ENCODE measurements at places on chromosomes 3 and 15.

- peak; percentile 44 for DNase-seq
Measured at GRCh38 chr15:41894251-41894790, 468 bp upstream of the SPTBN5 start.

GRCh38 chr3:190339130-190339529, 16.9 kb upstream of the CLDN1 start:
- peak; percentile 31 for DNase-seq

DNA sequence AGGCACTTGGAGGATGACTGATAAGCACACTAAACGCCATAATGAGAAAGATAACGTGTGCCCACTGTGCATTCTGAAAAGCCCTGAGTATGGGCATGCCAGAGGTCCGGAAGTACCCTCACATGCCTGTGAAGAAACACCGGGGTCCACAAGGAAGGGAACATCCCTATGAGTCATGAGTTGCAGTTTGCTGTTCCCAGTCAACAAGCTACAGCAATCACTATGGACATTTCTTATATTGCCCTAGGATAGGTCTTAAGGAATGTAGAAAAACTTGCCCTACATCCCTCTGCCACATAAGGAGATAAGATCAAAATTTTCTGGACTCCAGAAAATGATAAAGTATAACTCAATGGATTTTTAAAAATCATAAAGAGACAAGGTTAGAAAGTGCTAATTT, 9.9 kb downstream of the MB21D2 start:
- DNase-seq, result no peak

DNA sequence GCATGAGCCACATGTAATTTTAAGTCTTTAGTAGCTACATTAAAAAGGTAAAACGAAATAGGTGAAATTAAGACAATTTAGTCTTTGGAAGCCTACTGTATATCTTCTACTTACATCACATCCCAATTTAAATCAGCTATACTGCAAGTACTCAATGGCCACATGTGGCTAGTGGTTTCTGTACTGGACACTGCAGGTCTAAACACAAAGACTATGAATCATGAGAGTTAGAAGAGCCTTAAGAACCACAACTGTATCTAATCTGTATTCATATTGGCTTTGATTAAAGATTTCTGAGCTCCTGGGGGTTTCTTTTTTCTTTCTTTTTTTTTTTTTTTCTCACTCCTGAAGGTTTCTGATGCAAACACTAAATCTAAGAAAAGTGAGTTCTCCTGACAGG, 2.3 kb upstream of the EIF1B start:
- DNase-seq, result no peak

GRCh38 chr15:49199666-49200065, 29.6 kb downstream of the GALK2 start:
- no peak for DNase-seq

DNA sequence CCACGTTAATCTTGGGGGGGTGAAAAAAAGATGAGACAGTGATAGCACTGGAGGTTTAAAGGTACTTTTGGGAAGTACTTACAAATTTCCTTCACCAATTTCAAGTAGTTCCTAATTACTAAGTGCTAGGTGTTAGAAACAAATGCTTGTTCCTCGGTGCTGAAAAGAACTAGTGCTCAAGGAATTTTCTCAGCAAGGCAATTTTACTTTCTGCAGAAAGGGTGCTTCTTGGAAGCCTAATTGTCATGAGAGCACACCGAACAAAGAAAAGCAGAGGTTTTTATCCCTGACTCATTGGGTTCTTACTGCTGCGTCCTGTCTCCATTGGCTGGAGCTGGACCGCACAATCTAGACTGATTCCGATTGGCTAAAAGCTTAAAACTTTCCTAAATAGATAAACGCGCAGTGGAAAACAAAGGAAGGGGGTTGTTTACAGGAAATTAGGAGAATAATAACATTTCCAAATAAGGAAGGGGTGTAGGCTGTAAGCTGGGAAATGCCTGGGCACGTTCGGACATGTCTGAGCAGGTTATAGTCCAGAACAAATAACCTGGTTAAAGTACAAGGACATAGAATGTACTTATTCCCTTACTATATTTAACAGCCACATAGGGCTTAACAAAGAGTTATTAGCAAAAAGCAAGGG, 49.6 kb downstream of the CHD2 start:
- DNase-seq, result no peak

DNA sequence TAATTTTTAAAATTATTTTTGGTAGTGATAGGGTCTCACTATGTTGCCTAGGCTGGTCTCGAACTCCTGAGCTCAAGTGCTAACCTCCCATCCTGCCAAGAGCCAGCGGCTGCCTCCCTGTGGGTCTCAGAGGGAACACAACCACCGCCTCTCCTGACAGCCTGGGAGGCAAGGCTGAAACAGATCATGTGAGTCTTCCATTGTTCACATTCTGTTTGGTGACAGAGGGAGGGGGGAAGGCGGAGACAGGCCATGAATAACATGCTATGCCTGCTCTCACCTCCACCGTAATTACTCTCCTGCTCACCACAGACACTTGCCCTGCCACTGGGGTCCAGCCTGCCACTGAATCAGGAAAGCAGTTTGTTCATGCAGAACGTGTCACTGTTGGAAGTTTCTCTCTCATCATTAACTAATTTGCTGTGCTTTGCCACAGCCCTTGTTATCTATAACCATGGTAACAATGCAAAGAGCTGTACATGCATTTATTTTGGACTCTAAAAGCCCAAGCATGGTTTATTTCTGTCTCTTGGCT, 78.4 kb upstream of the RASGRF1 start:
- no peak for DNase-seq

- DNase-seq, result no peak
Measured at GRCh38 chr3:197460002-197460401, 95.8 kb downstream of the BDH1 start.

GRCh38 chr3:181728470-181729340, 17.0 kb downstream of the SOX2 start:
- DNase-seq, result no peak

GRCh38 chr15:69880571-69881301, 217.0 kb downstream of the TLE3 start:
- DNase-seq, result no peak

- peak; percentile 24 for DNase-seq
Measured at GRCh38 chr3:132343018-132343612, 25.9 kb downstream of the ACP3 start.

GRCh38 chr3:39038165-39038564, 13.6 kb downstream of the SCN11A start:
- DNase-seq, result no peak

GRCh38 chr3:194380326-194380725, 10.8 kb upstream of the LRRC15 start:
- DNase-seq, result no peak

DNA sequence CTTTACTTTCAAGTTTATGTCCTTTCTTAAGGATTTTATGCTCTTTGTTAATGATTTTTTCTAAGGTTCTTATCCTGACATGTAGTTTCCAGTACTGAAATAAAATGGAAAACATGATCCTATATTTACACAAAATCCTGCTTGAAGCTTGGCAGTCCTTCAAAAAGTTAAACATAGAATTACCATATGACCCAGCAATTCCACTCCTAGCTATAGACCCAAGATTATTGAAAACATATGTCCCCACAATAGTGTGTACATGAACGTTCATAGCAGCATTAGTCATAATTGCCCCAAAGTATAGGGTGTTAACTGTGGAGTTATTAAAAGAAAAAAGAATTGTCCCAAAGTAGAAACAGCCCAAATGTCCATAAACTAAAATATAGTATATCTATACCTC, 33.2 kb downstream of the ITGB5 start:
- DNase-seq, result no peak

GRCh38 chr3:18378218-18378617, 46.9 kb downstream of the SATB1 start:
- DNase-seq, result no peak

GRCh38 chr15:46703020-46703861, 1014.1 kb upstream of the SEMA6D start:
- peak; percentile 7 for DNase-seq

DNA sequence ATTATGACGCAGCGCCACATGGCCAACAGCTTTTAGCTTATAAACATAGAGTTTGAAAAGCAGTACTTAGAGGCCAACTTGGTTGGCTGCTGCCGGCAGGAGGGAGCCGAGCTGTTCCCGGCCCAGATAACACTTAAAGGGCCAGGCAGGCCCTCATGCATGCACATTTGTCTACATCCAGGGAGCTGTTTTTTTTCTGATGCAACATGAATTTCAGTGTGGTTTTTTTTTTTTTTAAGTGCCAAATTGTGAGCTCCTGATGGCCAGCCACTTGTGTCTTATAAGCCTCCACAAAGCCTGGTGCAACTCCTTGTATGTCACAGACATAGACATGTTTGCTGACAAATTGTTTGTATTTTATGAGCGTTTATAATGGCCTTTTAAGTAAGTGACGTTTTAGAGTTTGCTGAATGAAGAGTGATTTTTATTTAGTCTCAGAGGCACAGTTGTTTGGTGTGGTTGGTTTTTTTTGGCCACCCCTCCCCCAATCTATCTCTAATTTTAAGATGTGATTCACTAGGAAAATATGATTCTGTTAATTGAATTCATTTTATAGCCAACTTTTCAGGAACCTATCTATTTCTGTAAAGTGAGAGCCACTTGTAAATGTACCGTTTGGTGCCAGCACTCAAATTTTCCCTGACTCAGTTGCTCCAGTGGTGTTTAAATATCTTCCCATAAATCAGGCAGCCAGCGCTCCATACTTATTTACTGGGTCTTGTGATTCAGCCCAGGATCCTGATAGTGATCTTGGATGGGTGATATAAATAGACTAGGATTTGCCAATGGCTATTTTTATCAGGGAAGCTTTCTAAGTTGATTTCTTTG, 134.3 kb downstream of the VGLL4 start:
- no peak for DNase-seq

DNA sequence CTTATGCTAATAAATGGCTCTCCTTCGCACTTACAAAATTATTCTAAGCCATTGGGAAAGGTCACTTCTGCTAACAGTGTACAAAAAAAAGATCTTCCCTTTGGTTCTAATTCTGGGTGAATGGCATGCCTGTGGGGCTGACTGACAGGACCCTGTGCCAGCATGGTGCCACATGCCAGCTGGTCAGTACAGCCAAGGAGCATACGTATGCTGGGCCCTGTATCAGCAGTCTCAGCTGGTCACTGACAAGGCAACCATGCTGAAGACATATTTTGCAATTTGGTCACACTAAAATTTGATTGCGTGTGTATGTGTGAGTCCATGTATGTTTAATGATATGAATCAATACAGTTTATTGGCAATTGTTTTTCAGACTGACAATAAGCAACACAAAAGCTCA, 246.1 kb downstream of the TBL1XR1 start:
- no peak for DNase-seq

GRCh38 chr3:110099711-110100110, 762.4 kb upstream of the DPPA4 start:
- DNase-seq, result no peak

GRCh38 chr3:136653628-136654027, 98.5 kb downstream of the STAG1 start:
- DNase-seq, result no peak

DNA sequence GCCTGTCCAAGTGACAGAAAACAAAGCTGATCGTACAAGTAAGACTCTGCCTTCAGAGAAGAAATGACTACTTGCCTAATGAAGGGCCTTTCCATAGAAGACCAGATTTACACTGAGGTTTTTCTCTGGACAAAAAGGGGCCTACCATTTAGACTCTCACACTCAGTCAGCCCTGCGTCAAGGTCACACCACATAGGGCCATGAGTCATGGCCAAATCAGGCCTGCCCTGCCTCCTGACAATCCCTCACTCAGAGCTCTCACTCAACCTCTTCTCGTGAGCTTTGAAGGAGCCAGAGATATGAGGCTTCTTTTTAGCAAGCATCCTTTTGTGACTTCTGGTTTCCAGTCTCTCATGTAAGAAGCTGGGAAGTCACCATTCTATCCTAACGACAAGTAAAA, 68.1 kb upstream of the NMNAT3 start:
- no peak for DNase-seq

DNA sequence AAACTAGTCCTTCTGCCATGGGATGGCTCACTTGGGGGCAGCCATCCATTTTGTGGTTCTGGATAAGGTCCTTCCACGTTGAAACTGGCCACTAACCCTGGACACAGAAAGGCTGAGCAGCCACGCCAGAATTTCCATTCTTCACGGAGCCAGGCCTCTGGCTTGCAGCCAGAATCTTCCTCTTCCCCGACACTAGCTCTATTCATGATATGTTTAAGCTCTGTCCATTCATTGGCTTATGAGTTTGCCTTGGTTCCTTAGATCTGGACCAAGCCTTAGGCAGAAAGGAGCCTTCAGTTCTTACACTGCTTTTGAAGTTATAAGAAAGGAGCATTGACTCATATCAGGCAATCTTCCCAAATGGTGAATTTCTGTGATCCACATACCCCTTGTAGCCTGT, 288.4 kb upstream of the GOLGA6L4 start:
- no peak for DNase-seq

DNA sequence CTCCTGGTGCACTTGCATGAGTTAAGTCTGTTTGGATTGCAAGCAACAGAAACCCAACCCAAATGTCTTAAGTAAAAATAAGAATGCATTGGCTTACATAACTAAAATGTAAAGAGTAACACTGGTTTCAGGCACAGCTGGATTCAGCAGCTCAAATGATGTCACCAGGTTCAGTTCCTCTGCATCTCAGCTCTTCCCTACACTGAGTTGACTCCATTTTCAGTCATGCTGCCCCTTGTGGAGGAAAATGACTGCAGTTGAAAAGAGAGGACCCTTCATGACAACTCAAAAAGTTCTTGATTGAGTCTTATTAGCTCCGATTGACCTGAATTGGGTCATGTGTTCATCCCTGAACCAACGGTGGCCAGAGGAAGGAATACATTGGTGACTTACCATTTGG, 138.5 kb upstream of the ABI3BP start:
- no peak for DNase-seq

DNA sequence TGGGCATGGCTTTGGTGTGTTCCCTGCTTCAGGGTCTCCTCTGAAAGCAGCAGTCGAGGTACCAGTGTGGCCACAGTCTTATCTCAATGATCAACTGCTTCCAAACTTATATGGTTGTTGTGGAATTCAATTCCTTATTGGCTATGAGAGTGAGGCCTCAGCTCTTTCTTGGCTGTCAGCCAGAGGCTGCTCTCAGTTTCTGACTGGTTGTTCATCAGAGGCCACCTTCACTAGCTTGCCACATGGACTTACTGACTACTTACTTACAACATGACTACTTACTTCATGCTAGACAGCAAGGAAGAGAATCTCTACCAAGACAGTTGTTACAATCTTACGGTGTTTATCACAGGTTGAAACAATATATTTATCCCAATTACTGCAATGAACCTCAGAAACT, 789.2 kb downstream of the DIPK2A start:
- DNase-seq, result no peak

- no peak for DNase-seq
Measured at GRCh38 chr3:145355206-145355605, 805.8 kb downstream of the PLOD2 start.

GRCh38 chr15:27826902-27827714, 272.0 kb downstream of the OCA2 start:
- DNase-seq, result no peak

DNA sequence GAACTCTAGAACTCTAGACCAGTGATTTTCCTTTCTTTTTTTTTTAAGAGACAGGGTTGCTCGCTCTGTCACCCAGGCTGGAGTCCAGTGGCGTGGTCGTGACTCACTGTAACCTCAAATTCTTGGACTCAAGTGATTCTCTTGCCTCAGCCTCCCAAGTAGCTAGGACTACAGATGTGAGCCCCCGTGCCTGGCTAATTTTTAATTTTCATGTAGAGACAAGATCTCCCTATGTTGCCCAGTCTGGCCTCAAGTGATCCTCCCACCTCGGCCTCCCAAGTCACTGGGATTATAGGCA, 359.6 kb downstream of the SHQ1 start:
- DNase-seq, result no peak

GRCh38 chr3:88433568-88433967, 283.8 kb downstream of the C3orf38 start:
- DNase-seq, result peak; percentile 52
